ENCODE measurements at places on chromosomes 1 and 21.

GRCh38 chr1:47699492-47700235, 261.8 kb downstream of the FOXD2 start:
- DNase-seq = no peak
- H3K36me3 ChIP-seq = no peaks in the 10 kb centered on the region
- H3K27ac ChIP-seq = no peak overlapping the region
- peaks cover 17% of the 10 kb centered on the region for H3K4me1 ChIP-seq
- H3K4me3 ChIP-seq = no peak overlapping the region

GRCh38 chr1:231626951-231627614, 493 bp downstream of the DISC1 start:
- no peak for DNase-seq
- H3K4me1 ChIP-seq = peaks cover 21% of the 10 kb centered on the region
- H3K36me3 ChIP-seq = no peaks in the 10 kb centered on the region
- peak overlapping the region; percentile 36 for H3K27ac ChIP-seq
- H3K4me3 ChIP-seq = peak overlapping the region; percentile 69

GRCh38 chr1:211951856-211952255, 83.5 kb downstream of the INTS7 start:
- H3K4me1 ChIP-seq = no peaks in the 10 kb centered on the region
- H3K27ac ChIP-seq = no peak overlapping the region
- no peaks in the 10 kb centered on the region for H3K27me3 ChIP-seq
- no peaks in the 10 kb centered on the region for H3K36me3 ChIP-seq
- peak; percentile 28 for DNase-seq

DNA sequence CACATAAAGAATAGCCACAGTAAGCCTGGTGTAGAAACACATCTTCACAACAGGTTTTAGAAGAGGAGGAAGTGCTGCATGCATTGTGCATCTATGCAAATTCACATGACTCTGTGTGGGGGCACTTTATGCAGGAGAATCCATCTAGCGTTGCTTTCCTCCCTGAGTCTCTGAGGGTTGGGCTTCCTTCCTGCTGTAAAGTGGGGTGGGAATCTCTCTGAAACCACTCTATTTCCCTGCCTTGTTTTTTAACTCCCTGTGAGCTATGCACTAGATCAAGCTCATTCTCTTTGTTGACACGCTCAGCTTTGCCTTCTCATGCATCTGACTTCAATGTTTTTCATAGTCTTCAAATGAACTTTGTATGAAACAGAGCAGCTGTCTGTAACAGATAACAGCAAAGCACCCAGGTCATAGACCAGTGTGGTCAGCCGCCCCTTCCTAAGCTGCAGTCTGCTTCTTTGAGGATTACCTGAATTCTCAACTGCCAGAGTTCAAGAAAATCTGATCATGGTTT, 102.7 kb upstream of the DPH5 start:
- H3K4me1 ChIP-seq = no peaks in the 10 kb centered on the region

- DNase-seq = no peak
- no peak overlapping the region for H3K4me3 ChIP-seq
- H3K36me3 ChIP-seq = no peaks in the 10 kb centered on the region
- H3K27ac ChIP-seq = peak overlapping the region; percentile 85
- no peaks in the 10 kb centered on the region for H3K27me3 ChIP-seq
Measured at GRCh38 chr1:116508085-116508983, 62.5 kb downstream of the CD58 start.

Measured in HCT116 (cell line).